ENCODE measurements at places on chromosomes 5 and 9.

DNA sequence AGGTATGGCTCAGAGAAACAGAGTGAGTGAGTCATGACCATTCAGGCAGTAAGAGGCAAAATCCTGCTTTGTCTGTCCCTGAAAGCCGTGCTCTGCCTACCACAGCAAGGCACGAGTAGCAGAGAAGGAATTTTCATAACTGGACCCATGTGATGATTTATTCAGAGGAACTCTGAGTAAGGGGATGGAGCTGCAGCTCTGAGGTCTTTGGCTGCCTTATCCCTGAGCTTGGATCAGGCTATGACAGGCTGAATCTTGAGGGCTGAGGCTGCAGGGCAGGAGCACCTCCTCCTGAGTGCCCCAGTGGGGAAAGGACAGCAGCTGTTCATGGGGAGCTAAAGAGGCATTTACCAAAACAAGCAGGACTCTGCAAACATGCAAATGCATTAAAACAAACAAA is 183.4 kb downstream of the PAPPA start:
- DNase-seq: no peak

- peak; percentile 8 for DNase-seq
Observed at GRCh38 chr5:159678657-159679392, 237.5 kb upstream of the ADRA1B start.

DNA sequence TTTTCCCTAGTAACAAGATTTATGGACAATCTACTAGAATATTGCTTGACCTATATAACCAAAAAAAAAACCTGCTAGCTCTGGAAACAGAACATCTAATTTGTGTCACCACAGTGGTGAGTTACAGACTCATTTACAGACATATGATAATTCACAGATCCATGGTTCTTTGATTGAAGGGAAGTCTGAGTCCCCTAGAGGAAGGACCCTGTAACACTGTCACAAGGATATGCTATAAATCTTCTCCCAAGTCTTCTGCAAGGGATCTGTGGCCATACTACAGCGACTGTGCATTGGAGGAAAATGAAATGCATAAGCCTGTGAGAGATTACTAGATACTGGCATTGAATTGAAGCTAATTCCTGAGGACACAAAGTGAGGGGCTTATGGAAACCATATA is 630.6 kb upstream of the SGCD start:
- DNase-seq: no peak

DNA sequence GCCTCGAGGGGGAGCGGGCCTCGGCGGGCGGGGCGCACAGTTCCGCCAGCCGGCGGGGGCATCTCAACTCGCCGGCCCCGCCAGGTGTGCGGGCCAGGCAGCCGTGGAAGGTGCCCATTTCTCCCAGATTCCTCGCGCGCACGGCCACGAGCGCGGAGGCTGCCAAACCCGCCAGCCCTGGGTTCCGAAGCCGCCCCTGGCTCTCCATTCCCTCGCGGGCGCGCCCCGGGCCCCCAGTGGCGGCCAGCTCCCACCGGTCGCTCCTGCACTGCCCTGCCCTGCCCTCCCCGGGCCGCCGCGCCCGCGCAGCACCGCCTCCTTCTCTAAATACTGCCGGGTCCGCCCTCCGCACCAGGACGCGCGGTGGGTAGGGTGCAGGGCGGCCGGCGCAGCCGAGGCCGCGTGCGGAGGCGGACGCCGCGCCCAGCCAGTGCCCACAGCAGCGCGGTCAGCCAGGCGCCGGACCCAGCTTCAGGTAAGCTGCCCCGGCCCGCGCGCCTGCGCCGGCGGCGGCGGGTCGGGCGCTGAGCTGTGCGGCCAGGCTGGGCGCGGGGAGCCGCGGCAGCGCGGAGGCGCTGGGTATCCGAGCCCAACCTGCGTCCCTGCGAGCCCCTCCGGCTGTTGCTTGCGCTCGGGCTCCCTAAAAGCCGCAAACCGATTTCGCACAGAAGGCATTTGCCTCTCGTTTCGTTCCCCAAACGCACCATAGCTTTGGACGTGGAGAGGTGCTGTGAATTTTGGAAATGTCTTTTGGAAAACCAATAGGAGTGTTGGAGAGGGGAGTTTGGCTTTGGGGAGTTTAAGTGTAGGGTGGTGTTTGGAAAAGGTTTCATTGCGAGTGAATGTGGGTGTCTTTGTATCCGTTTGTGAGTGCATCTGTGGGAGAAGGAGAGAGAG is at the start of gene TMEM171:
TMEM171 (plus strand) TSS at position 354 of the 897 bp plus-strand sequence. CDS start 2,799 bp downstream, outside the sequence.
- no peak for DNase-seq

GRCh38 chr9:99509065-99509745 is 287.1 kb downstream of the SEC61B start:
- no peak for DNase-seq
